Astrocyte (in vitro differentiated cells and primary cell): ENCODE measurements at places on chromosomes 5 and 9. TPM values are rescaled to one million over a fixed set of nuclear protein-coding genes. Genes with fewer than 3 reads are reported as not detected.

GRCh38 chr9:14246951-14247350 lies 67.0 kb downstream of the NFIB start:
- peak; percentile 35 for DNase-seq

CDH18 gene
- total RNA-seq: not detected in 2 replicates

ACER2 gene
- total RNA-seq: 6.0 and 7.4 TPM in 2 replicates

DNA sequence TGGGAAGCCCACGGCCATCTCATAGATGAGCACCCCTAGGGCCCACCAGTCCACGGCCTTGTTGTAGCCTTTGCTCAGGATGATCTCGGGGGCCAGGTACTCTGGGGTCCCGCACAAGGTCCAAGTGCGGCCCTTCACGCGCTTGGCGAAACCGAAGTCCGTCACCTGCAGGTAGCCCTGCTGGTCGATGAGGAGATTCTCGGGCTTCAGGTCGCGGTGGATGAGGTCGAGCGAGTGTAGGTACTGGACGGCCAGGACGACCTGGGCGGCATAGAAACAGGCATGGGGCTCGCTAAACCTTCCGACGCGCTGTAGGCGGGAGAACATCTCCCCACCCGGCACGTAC lies 558 bp downstream of the PRKACG start:
- no peak for DNase-seq

- no peak for DNase-seq
Measured at GRCh38 chr9:130003943-130004552, 38.9 kb downstream of the FNBP1 start.

- DNase-seq: peak; percentile 67
Measured at GRCh38 chr9:7901621-7902020, 102.0 kb upstream of the DMAC1 start.

GRCh38 chr9:28031521-28032267 lies 458.4 kb upstream of the C9orf72 start:
- no peak for DNase-seq

- DNase-seq: peak; percentile 91
Measured at GRCh38 chr5:175288048-175288621, 155.8 kb downstream of the DRD1 start.

DNA sequence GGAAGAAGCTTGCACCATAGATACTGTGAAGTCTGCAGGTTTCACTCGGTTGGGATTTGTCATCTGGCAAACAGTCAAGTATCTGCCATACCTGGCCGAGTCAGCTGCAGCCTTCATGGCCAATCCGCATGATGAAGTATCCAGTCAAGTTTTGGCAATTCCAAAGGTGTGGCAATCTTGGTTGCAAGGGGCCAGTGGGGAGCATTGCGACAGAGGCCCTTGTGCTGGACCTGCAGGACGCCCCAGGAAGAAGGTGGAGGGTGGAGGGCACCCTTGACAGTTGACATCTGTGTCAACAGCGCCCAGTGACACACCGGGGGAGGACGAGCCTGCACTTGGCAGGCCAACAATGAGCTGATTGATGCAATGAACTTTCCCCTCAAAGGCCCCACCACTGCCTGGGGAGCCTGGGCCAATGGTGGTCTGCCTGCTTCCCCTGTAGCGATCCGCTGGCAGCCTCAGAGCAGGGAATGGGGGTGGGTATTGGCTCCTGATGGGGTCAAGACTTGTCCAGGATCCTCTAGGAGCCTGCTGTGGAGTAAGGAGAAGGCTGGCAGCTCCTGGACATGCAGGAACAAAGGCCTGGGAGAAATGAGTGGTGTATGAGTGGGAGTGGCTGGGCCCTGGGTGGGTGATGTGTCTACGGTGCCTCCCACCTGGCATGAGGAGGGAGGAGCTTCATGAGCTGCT lies 122.8 kb upstream of the PITX1 start:
- DNase-seq: no peak

GLRA1 gene
- not detected in 2 replicates for total RNA-seq

DNA sequence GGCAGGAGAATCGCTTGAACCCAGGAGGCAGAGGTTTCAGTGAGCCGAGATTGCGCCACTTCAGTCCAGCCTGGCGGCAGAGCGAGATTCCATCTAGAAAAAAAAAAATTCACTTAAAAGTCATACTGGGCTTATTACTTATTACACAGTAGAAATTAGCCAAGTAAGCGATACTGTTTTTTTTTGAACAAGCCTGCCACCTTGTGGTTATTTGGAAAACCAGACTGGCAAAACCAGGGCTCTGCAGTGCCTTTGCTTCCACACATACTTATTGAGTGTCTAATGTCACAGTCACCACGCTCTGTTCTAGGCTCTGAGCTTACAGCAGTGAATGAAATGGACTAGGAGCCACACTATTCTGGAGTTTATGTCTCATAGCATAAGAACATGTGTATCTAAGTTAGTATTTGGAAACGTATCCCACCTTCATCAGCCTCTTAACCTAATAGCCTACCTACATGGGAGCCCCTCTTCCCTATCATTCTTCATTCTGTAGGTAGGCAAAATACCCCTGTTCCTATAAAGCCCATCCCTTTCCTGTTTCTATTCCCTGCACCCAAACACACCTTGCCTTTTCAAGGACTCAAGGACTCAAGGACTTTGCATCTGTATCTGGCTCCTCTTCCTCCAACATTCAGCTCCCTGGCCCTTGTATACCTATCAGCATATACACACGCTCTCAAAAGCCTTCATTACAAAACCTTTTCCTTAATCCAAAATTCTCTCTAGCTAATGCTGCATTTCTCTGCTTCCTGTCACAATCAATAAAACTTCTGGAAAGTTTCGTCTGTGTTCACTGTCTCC lies 13.9 kb upstream of the BASP1 start:
- DNase-seq: peak; percentile 56

- peak; percentile 77 for DNase-seq
Measured at GRCh38 chr5:124669956-124670721, 76.3 kb downstream of the ZNF608 start.

RIC1 gene
- 50.9 and 53.8 TPM in 2 replicates for total RNA-seq

HK3 gene
- total RNA-seq: 0.14 TPM in 1 of 2 replicates, not detected in the other

SH2D3C gene
- 4.6 and 5.8 TPM in 2 replicates for total RNA-seq
